ENCODE measurements at places on chromosomes 2 and 18.

DNA sequence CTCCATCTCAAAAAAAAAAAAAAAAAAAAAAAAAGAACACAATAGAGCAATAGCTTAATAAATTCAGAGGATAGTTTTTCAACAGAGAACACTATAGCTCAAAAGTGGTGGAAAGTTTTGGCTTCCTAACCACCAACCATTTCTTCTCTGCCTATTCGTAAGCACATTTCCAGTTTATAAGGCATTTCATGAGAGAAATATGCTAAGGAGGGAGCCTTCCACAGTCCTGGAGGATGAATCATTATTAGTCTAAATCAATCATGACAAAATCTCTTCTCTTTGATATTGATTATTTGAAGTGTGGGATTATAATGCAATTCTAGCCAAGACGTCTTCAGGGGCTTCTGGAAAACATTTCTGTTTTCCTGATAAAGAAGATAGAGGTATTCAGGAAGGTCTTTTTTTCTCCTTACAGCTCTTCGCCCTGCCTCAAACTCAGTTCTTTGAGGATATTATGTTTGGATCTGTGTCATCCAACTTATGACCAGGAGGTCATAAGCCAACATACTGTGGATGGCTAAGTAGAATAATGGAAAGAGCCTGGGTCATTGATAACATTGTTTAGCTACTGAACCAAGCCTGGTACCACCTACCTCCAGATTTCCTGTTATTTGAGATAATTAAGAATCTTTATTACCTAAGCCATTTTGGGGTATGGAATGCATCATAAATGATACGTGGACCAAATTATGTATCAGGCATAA lies 207.3 kb downstream of the TRIB2 start:
- DNase-seq, result no peak

DNA sequence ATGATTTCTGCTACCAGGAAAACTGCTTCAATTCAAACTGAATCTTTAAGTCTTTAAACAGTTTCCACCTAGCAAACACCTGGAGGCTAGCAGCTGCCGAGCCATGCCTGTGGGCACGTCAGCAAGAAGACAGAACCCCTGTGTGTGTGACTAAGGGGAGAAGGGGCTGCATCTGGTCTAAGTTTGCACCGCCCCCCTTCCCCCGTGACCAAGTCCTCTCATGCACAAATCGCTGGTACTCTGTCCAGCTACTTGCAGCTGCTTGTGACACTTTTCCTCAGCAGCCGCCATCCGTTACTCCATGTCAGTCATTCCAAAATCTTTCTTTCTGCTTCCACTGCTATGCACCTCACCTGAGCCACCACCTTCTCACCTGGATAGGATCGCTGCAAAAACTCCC lies 355.0 kb downstream of the SS18 start:
- no peak for DNase-seq

DNA sequence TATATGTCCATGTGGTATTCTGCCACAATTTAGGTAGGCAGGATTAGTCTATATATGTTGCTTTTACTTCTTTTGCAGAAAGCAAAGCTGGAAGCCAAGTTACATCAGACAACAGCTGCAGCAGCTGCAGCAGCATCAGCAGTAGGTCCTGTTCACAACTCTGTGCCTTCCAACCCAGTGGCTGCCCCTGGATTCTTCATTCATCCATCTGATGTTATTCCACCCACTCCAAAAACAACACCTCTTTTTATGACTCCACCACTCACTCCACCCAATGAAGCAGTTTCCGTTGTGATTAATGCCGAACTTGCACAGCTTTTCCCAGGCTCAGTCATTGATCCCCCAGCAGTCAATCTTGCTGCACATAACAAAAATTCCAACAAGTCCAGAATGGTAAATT lies 107.6 kb downstream of the BIRC6 start:
- no peak for DNase-seq

DNA sequence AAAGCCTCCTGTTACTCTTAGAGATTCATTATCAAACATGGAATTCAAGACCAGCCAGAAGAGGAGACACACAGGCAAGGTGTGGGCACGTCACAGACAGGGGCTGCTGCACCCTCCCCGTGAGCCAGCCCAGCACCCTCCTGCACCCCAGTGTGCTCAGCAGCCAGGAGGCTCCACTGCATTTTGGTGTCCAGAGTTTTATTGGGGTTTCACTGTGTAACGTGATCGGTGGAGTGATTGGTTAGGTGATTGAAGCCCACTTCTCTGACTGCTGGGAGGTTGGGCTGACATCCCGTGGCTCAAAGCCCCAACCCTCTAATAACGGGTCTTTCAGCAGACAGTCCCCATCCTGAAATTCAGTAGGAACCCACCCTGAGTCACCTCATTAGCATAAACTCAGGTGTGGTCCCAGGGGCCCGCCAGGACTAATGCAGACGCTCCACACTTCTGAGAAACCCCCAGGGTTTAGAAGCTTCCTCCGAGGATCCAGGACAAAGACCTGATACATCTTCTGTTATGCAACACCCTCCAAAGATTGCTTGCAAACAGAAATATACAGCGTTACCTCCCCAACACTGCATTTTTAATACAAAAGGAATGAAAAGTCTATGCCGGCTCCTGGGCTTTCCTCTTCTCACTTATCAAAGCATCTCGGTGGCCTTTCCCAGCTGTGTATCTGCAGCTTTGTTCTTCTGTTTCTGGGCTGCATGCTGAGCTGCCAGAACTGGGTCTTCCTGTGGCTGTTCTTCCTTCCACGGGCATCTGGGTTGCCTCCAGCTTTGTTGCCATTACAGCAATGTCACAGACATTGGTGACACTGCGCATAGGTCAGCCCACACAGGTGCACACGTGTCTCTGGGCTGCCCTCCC lies 43.7 kb upstream of the SNED1 start:
- no peak for DNase-seq

DNA sequence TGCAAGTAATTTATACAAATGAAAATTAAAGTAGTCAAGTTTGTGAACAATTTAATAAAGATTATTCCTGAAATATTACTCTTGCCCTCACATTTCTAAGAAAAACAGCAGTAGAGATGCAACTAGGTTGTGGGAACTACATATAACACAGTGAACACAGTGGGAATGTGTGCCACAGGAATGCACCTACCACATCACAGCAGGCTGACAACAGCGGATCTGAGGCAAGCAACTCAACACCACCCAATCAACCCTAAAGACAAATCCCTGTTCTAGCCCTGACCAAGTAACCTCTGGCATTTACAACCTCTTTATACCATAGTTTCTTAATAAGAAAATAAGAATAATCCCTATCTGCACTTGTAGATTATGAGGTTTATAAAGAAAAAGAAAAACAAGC lies 23.4 kb downstream of the MBOAT2 start:
- DNase-seq, result no peak

- no peak for DNase-seq
Observed at GRCh38 chr18:10839421-10839820, 309.9 kb downstream of the PIEZO2 start.

- DNase-seq, result peak; percentile 34
Observed at GRCh38 chr2:85017411-85018048, 46.6 kb downstream of the KCMF1 start.

- DNase-seq, result no peak
Observed at GRCh38 chr2:70541481-70542020, 12.1 kb downstream of the TGFA start.

- DNase-seq, result no peak
Observed at GRCh38 chr2:28649481-28650265, 102.0 kb upstream of the PPP1CB start.

GRCh38 chr18:35038881-35039491 lies 2.2 kb upstream of the MAPRE2 start:
- no peak for DNase-seq

- DNase-seq, result peak; percentile 4
Observed at GRCh38 chr2:147844697-147845410, at the start of gene ACVR2A. Gene ACVR2A, plus strand, starts transcription at chr2:147845029. Its CDS starts 124 bp downstream, at chr2:147845153.

GRCh38 chr18:29449424-29449823 lies 1272.5 kb upstream of the CDH2 start:
- DNase-seq, result no peak

DNA sequence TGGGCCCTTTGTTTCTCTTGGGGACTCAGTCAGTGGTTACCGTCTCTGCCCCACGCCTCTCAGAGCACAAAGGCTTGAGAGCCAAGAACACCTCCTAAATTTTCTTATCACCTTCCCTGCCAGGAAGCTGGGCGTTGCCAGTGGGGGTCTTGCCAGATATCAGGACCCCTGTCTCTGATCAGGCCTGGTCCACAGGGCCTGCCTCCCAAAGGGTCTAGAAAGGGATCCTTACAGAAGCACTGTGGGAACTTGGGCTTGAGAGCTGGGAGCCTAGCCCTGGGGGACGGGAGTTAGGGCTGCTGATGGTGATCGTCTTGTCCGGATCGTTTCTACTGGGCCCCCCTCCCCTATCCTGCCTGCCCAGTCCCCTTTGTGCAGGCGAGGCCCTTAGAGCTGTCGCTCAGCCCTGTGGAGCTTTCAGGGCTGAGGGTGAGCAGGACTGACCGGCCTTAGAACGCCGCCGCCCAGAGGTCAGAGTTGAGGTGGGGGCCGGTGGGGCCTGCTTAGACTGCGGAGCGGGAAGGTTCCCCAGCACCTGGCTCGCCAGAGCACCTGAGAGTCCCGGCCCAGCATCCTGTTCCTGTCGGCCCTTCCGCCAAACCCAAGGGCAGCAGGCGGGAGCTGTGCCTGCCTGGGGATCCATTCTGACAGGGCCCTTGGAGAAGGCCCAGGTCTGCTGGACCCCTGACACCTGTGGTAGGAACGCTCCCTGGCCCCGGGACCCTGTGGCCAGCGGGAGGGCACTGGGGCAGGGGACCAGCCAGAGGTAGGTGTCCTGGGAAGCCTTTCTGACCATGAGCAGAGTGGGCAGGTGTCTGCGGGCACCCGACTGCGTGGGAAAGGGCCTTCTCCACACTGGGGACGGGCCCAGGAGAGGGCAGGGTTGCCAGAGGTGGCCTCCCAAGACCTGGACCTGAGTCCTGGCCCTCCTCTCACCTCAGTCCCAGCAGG lies 956 bp downstream of the ESPNL start:
- no peak for DNase-seq

GRCh38 chr2:147450661-147451510 lies 393.9 kb upstream of the ACVR2A start:
- DNase-seq, result no peak

DNA sequence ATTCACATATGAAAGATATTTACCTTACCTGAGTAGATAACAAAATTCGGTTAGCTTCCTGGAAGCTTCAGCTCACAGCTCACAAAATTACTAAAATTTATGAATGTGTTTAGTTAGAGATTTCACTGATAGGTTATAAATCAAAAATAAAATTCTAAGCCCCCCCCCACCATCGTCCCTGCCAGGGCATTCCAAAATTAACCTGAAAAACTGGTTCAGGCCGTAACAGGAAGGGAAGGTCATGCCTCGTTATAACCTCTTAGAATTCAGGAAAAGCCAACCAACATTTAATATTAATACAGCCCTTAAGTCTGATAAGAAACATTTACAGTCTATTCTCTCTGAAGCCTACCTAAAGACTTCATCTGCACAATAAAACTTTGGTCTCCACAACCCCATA lies 48.9 kb downstream of the COX7A2L start:
- DNase-seq, result no peak

Data from CD4-positive, alpha-beta T cell (primary cell).